ENCODE measurements at places on chromosomes 5 and 9.

DNA sequence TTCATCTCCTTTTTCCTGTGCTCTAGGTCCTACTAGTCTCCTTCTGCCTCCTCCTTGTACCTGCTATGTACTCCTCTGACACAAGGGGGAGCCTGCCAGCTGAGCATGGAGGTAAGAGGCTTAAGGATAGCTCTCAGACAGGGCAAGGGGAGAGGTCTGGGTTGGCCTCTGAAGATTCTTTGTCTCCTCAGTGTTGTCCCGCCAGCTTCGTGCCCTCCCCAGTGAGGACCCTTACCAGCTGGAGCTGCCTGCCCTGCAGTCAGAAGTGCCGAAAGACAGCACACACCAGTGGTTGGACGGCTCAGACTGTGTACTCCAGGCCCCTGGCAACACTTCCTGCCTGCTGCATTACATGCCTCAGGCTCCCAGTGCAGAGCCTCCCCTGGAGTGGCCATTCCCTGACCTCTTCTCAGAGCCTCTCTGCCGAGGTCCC is 3.8 kb downstream of the CREB3 start:
- DNase-seq: no peak

DNA sequence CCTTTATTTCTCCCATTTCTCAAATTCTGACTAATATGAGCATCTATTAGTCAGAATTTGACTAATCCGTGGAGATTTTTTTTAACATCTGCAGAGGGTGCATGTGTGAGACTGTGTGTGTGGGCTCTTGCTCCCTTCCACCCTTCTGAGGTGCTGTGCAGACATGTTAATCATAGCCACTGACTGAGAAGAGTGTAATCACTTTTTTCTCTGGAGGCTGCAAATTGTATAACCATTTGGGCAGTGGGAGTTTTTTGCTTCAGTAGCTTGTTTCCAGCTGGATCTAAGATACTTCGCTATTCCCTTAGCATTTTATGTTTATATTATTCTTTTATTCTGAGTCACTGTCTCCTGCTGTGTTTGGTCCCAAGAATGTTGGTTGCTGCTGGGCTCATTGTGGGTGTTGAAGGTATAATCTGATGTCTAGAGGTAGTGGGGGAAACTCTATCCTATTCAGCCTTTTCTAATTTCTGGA is 66.2 kb downstream of the ARHGEF28 start:
- no peak for DNase-seq

DNA sequence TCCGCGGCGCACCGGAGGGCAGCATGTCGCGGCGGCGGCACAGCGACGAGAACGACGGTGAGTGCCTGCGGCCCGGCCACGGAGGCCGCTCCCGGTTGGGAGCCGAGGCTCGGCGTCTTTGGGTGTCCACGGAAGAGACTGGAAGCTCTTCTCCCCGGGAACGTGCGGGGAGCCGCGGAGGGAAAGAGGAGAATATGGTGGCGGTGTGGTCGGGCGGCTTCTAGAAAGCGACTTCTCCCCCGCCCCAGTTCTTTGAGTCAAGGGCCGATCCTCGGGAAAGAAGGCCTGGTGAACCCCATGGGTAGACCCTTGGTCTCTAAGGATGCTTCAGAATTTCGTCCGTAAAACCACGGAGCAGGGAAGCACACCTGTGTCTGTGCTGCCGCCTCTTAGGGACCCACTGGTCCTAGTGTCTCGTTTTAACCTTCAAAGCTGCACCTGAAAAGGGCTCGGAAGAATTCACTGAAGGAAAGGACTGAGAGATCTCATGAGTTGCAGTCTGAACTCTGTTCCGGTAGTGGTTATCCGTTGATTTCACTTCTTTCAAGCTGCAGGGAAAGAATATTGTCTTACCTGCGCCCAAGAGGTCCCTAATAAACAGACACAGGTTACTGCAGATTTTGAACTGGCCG is 354 bp downstream of the NCBP1 start:
- DNase-seq: no peak

DNA sequence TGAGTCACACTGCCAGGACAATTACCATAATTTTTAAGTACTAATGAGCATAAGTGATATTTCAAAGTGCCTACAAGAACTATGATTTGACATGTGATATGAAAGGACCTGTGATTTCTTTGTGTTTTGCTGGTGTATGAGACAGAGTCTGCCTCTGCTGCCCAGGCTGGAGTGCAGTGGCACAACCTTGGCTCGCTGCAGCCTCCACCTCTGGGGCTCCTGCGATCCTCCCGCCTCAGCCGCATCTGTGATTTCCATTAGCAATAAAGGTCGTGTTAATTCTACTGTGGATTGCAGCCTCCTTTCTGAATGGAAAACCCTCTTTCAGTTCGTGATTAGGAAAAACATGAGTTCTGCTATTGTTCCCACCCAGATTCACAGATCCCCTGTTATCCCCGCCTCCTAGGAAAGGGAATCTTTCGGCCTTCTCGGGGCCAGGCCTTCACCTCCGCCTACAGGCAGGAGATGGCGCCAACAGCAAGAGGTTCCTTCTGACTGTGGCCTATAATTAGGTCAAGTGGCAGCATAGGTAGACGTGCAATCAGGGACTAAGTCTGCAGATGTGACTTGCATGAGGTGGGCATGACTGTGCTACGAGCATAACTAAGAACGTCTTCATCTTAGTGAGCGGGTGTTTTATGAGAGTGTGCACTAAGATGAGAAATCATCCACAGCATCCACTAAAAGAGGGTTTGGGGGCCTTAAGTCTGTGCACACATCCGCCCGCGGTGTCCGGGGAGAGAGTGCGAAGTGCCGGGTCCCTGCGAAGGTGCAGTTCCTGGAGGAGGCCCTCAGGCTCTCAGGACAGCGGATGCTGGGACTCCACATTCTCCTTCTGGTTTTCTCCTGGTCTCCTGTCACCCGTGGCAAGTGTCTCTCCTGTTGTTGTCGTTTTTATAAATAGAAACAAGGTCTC is 23.1 kb downstream of the TRIM7 start:
- no peak for DNase-seq

DNA sequence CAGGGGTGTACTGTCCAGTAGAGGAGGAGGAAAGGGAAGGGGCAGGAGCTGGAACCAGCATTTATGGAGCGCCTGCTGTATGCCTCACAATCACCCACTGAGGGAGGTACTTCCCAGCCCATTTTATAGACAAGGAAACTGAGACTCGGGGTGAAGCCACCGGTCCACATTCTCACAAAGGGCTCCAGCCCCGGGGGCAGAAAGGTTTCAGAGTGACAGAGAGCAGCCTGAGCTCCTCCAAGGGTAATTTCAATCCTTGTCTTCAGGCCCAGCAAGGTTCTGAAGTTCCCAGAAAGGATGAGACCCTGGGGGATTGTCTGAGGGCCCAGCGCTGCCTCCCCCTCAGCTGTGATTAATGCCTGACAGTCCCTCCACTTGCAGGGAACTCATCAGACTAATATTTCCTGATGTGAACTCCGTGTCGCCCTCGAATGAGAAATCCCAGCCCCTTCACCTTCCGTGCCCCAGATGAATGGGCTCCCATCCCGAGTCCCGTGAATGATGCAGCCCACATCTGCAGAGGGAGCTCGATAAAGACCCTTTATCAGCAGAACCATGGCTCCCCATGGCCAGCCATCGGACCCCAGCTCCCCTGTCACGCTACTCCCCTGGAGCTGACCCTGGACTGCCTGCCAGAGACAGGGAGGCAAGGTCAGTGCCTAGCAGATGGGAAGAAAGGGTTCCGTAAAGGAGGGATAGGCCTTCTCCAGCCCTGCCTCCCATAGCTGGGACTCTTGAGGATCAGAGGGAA is 32.1 kb upstream of the MVB12B start:
- DNase-seq: no peak

GRCh38 chr5:97735209-97735608 is 552.2 kb upstream of the RIOK2 start:
- DNase-seq: no peak

DNA sequence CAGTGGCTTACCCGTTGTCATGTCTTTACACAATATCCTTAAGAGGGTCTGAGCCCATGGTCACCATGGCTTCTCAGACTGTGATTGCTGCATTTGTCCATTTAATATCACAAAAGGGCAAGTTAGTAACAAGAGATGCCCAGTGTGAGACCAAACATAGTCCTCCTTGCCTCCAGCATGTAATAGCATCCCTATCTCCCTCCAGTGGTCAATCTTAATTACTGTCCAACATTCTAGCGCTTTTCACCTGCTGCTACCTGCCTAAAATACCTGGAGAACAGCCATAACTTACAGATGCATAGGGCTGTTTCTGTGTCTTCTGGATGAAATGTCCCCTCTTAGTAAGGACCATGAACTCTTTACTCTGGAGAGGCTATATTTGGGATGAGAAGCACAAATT is 267.2 kb upstream of the DAB2 start:
- DNase-seq: no peak

DNA sequence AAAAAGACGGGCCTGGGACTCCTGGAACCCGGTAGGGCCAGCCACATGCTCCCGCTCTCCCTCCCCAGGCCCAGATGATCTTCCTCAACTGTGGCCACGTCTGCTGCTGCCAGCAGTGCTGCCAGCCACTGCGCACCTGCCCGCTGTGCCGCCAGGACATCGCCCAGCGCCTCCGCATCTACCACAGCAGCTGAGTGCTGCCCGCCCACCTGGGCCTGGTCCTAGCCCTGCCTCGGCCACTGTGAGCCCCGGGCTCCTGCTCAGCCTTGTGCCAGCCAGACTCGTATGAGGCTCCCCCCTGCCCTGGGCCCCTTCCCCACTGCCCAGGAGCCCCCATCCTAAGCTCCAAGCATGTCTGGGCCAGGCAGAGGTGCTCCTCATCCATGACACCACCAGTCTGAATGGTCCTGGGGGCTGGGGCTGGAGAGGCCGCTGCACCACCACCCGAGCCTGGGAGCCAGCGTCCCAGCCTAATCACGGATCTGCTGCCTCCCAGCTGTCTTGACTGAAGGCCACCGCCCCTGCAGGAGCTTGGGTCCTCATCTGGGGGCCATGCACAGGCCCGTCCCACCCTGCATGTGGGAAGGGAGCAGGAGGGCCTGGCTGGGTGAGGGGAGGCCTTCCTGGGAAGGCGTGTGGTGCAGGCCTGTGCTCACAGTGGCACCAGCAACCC is 51.5 kb downstream of the LRSAM1 start:
- no peak for DNase-seq

- DNase-seq: no peak
Observed at GRCh38 chr5:169280286-169280685, 20.7 kb downstream of the SLIT3 start.

GRCh38 chr9:93468763-93469456 is 15.5 kb upstream of the FAM120AOS start:
- no peak for DNase-seq

GRCh38 chr5:172713113-172713808 is 57.7 kb downstream of the DUSP1 start:
- peak; percentile 54 for DNase-seq

Data from stimulated activated CD8-positive, alpha-beta memory T cell treated with anti-CD3 and anti-CD28 coated beads, Interleukin-7, amount 100 ng/mL, for 24 hours (primary cell).